ENCODE measurements at places on chromosomes 2 and 18. TPM values are rescaled to one million over a fixed set of nuclear protein-coding genes. Genes with fewer than 3 reads are reported as not detected.

DNA sequence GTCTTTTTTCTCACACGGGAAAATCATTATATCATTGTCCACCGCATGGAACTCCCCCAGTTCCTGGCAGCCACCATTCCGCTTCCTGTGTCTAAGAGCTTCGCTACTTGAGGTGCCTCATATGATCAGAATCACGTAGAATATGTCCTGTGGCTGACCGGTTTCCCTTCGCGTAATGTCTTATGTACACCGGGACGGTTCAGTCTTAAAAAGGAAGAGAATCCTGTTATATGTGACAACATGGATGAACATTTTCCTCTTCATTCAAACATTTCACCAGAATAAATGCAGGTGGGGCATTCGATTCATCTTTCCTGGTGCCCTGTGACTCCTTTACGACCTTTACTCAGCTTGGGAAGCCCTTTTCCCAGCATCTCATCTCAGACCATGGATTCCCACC lies 131.7 kb upstream of the TWIST2 start:
- no peak for DNase-seq

- DNase-seq = peak; percentile 57
Measured at GRCh38 chr2:177254433-177255226, 9.9 kb downstream of the NFE2L2 start.

DNA sequence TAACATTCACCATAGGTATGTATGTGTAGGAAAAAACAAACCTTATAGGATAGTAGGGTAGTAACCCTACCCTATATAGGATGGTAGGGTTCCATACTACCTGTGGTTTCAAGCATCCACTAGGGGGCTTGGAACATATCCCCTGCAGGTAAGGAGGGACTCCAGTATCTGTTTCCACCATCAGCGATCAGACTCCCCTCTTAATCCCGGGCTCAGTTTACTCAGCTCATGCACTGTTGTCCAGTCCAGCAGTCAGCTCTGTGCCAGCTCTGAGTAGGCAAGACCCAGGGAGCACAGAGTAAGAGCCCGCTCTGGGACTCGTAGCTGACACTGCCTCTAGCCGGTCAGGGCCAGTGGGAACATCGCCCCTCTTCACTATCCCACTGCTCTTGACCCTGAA lies 61.7 kb downstream of the MEX3C start:
- no peak for DNase-seq

The ACVR2A gene
- total RNA-seq = 18.2 TPM

- DNase-seq = no peak
Measured at GRCh38 chr2:205188239-205189138, 493.8 kb upstream of the NRP2 start.

The LIMS3 gene
- 2.4 TPM for total RNA-seq

The CYRIA gene
- total RNA-seq = 29.4 TPM

DNA sequence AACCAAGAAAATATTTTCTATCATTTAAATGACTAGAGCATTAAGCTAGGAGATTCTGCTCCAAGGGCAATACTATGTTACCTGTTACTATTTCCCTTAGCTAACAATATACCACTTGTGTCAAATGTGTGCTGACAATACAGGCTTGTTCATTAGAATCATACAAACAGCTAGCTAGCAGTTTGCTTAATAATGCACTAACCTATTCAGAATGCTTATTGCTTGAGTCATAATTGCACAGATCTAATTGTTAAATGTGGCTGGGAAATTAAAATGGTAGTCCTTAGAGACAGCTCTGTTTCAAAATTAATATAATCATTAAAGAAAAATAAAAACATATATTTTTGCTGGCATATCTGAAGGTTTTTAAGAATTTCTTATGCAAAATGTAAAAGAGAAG lies 344.2 kb downstream of the ERBB4 start:
- no peak for DNase-seq

- DNase-seq = no peak
Measured at GRCh38 chr2:33268246-33268831, 208.1 kb upstream of the RASGRP3 start.

DNA sequence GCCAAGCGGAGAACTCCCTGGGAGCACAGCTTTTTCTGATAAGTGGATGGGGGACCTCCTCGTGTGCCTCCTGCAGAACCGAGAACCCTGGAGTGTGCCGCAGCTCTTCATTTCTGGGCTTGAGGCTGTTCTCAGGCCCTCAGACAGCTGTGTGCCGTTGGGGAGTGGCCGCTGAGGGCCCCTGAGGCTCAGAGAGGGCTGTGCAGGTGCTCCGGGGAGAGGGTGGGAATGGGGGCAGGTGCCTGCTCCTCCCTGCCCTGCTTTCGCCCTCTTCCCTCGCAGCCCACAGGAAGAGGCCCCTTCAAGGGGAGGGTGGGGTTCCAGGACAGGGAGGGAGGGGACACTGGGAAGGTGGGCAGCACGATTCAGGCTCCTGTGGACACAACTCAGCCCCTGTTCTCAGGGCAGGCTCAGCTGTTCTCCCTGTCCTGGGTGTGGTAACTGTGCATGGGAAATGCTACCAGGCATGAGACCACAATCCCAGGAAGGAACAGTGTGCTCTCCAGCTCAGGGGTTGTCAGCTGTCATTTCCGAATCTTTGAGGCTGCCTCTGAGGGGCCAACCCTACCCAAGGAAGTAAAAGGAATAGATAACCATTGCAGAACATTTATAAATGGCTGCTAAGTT lies 11.3 kb downstream of the LCT start:
- no peak for DNase-seq

DNA sequence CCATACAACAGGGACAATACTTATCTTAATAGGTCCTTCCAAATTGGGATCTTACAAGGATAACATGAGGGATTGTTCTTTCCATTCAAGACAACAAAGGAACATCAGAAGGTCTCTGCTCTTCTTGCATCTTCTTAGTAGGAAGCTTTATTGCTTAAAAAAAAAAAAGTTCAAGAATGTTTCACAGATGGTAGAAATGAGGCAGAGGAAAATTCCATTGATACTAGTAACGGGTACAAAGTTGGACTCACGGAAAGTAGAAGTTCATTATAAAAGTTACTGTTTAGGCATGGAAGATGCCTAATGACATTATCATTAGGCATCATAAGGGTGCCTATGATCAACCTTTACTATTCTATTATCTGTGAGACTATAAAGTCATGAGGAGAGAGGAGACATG lies 136.2 kb downstream of the LAMA3 start:
- DNase-seq = no peak

The LAMA3 gene
- 89.1 TPM for total RNA-seq

DNA sequence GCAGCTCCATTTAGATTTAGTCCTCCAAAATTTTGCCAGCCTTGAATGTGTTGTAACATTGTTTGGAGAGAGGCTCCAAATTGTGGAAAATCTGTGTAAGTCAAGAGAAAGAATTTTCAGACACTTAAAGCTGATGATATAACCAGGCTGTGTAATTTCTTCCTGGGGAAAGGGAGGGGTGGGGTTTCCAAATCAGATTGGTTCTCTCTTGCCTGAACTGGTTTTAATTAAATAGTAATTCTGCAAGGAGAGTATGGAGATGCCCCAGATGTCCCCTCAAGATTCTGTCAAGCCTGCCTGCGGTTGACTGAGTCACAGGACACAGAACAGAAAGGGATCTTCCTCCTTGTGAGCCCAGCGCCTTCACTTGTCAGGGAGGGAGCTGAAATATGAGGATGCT lies 54.5 kb downstream of the C18orf63 start:
- no peak for DNase-seq

The OTOF gene
- 0.35 TPM for total RNA-seq

GRCh38 chr2:175729049-175729706 lies 272.9 kb downstream of the LNPK start:
- no peak for DNase-seq

DNA sequence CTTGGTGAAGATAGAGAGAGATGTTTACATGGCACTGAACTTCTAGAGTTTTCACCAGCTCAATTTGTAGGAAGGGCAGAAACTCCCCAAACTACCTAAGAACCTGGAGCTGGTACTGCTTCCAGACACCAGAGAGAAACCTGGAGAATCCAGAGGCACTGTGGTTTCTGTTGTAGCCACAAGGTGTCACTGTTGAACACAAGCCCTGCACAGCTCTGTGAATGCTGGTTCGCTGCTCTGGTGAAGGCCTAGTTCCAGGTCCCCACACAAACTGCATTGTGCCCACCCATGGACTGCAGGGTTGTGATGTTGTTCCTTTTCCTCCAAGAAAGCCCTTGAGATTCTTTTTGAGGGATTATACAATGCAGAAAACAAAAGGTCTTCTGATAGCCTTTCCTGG lies 150.5 kb upstream of the HS6ST1 start:
- no peak for DNase-seq

GRCh38 chr2:28362991-28363521 lies 29.6 kb upstream of the FOSL2 start:
- no peak for DNase-seq

GRCh38 chr2:157325786-157326185 lies at the start of gene ERMN:
TSS of gene ERMN (minus strand) at chr2:157325824. CDS start at chr2:157325642, 182 bp downstream.
- DNase-seq = no peak

- DNase-seq = peak; percentile 29
Measured at GRCh38 chr2:20653695-20654534, 3.0 kb upstream of the HS1BP3 start.

- DNase-seq = no peak
Measured at GRCh38 chr2:208093128-208093527, 31.2 kb downstream of the CRYGD start.

GRCh38 chr2:160010361-160011145 lies 51.9 kb downstream of the PLA2R1 start:
- DNase-seq = no peak

GRCh38 chr2:155157711-155158110 lies 459.2 kb downstream of the KCNJ3 start:
- no peak for DNase-seq

DNA sequence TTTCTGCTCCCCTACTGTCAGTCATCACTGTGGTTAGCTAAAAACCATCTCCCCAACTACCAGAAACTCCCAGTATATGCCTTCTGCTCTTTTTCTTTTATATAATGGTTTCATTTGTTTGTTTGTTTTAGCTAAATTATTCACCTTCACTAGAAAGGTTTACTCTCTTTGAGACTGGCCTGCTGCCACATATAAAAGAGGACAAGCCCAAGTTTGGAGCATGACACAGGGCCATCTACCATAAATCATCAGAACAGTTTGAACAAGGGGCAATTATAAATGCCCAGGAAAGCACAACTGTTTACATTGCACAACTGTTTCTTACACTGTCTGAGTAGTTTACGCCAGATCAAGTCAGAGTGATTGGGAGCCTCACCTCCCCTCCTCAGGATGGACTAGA lies 471.0 kb upstream of the PIK3C3 start:
- DNase-seq = no peak

The PUS10 gene
- total RNA-seq = 8.5 TPM

DNA sequence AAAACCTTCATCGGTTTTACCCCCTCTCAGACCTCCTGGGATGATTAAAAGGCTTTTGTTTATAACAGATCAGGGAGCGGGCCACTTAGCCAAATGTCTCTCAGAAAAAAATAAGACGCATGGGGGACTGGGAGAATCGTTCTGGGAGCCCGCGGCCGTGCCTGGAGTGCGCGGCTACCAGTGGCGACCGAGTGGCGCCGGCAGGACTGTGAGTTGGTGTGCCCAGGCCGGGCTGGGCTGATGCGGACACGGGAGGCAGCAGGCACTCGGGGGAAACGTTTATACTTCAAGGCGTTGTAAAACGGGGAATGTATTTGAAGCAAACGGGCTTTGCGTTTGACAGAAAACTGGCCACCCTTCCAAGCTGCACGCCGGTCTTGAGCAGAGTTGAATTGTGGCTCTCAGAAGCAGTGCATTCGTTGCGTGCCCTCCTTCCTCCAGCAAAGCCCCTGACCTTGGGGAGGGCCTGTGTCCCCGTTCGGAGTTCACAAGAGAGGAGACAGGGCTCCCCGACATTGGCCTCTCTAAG lies 4.7 kb upstream of the HOXD10 start:
- DNase-seq = no peak

The DYSF gene
- 41.2 TPM for total RNA-seq

DNA sequence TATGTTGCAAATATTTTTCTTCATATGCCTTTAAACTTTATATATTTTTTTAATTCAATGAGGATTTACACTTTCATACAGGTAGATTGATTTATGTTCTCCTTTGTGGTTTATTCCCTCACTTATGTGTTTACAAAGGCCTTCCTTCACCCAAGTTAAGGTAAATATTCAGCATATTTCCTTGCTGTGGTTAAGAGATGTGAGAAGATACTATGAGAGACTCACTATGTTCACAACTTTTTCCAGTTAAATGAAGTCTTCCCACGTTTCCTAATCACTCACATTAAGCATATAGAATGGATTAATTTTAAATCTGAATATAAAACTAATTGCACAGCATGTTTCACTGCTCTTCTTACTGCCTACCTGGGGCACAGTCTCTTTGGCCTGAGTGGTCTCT lies 597 bp downstream of the PECR start:
- DNase-seq = no peak

GRCh38 chr2:98040331-98040939 lies 44.7 kb upstream of the TMEM131 start:
- DNase-seq = no peak

Data from lower lobe of right lung (tissue), 2 donors.